ENCODE measurements at places on chromosomes 6 and 20.

DNA sequence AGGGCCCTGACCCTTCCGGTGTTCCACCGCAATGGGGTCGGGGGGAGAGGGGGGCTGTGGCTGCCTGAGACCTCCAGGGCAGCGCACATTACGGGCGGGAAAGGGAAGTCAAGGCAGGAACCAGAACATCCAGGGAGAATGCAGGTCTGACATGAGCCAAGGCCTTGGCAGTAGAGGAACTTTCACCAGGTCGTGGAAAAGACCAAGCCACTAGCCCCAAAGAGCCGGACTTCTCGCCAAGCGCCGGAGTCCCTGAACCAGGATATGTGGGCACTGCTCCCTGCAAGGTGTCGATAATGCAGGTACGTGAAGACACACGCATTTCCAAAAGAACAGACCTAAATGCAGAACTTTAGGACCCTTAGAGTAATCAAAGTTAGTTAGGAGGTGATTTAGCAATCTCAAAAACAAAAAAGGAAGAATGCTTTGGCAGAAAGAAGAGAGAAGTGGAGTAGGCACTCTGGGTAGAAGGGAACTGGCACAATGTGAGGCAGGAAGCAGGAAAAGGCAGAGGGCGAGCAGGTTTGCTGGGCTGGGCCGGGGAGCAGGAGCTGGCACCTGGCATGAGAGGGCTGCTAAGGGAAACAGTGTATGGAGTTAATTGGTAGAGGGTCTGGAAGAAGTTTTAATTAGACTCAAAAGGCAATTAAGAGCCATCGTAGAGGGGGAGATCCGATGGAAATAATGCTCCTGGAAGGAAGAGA is 14.3 kb downstream of the POU3F2 start:
- no peak overlapping the region for H3K4me3 ChIP-seq
- H3K4me1 ChIP-seq, result peaks cover 17% of the 10 kb centered on the region
- H3K27ac ChIP-seq, result no peak overlapping the region
- peaks cover 1% of the 10 kb centered on the region for H3K36me3 ChIP-seq
- DNase-seq, result no peak

DNA sequence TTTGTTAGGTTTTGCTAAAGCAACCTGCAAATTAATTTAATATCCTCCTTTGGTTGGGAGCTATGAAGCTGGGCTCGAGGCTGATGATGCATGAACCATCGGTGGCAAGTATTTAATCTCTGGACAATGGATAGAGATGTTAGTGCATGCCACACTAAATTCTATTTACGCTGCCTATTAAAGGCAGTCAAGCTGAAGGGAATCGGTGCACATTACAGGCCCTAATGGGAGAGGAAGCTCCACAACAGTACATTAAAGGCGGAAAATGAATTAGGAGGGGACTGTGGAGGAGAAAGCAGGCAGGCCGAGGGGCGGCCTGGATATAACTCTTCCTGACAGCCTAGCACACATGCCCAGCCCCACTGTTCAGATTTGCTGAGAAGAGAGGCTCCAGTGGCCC is 132.4 kb upstream of the MAFB start:
- H3K27me3 ChIP-seq, result peaks cover 26% of the 10 kb centered on the region
- H3K4me1 ChIP-seq, result no peaks in the 10 kb centered on the region
- DNase-seq, result no peak

DNA sequence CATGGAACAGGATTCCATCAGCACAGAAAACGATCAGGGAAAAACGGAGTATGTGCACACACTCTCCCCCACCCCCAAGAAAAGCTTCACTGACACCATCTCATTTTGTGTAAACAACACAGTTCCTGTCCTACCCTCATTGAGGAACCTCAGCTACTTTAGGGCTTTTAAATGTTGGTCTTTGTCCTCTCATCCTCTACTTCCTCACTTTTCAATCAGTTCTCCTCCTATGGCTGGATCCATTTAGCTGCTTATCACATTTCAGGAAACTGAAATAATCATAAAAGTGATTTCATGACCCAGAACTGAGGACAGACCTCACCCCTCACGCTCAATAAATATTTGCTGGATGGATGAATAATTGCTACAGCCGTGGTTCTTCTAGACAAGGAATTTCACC is 33.1 kb upstream of the PNRC1 start:
- no peaks in the 10 kb centered on the region for H3K27me3 ChIP-seq
- no peak overlapping the region for H3K4me3 ChIP-seq
- H3K4me1 ChIP-seq, result peaks cover 12% of the 10 kb centered on the region
- no peaks in the 10 kb centered on the region for H3K36me3 ChIP-seq
- DNase-seq, result no peak

DNA sequence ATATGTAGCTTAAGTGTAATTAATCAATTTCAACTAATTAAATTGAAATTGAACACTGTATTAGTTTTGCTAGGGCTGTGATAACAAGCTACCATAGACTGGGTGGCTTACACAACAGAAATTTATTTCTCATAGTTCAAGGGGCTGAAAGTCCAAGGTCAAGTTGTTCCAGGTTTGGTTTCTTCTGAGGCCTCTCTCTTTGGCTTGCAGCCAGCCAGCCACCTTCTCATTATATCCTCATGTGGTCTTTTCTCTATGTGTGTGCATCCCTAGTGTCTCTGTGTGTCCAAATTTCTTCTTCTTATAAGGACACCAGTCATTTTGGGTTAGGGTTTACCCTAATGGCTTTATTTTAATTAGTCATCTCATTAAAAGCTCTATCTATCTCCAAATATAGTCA is 611.7 kb downstream of the UTRN start:
- DNase-seq, result no peak
- H3K27ac ChIP-seq, result no peak overlapping the region
- peaks cover 6% of the 10 kb centered on the region for H3K27me3 ChIP-seq

DNA sequence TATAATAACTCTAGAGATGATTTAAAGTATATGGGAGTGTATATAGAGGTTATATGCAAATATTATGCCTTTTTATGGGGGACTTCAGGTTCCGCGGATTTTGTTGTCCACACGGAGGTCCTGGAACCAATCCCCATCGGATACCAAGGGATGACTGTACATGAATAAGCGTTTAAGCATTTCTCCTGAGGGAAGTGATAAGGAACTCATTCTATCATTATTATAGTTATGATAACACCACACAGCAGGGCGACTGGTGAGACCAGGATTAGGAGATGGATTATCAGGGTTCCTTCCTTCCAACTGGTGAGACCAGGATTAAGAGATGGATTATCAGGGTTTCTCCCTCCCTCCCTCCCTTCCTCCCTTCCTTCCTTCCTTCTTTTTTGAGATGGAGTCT is 6.6 kb downstream of the ECI2 start:
- DNase-seq, result no peak
- H3K4me1 ChIP-seq, result peaks cover 18% of the 10 kb centered on the region
- H3K27me3 ChIP-seq, result no peaks in the 10 kb centered on the region

- H3K4me1 ChIP-seq, result no peaks in the 10 kb centered on the region
- no peak for DNase-seq
- no peak overlapping the region for H3K4me3 ChIP-seq
- H3K27me3 ChIP-seq, result peaks cover 16% of the 10 kb centered on the region
- no peaks in the 10 kb centered on the region for H3K36me3 ChIP-seq
These were observed 13.3 kb upstream of the TDRD6 start for GRCh38 chr6:46674410-46674809.

- H3K27ac ChIP-seq, result no peak overlapping the region
- no peak for DNase-seq
These were observed 1153.3 kb upstream of the EYS start for GRCh38 chr6:66860328-66860727.

GRCh38 chr20:625360-625932 is 15.3 kb upstream of the TCF15 start:
- no peak overlapping the region for H3K27ac ChIP-seq
- no peak overlapping the region for H3K4me3 ChIP-seq
- H3K4me1 ChIP-seq, result no peaks in the 10 kb centered on the region
- DNase-seq, result no peak

DNA sequence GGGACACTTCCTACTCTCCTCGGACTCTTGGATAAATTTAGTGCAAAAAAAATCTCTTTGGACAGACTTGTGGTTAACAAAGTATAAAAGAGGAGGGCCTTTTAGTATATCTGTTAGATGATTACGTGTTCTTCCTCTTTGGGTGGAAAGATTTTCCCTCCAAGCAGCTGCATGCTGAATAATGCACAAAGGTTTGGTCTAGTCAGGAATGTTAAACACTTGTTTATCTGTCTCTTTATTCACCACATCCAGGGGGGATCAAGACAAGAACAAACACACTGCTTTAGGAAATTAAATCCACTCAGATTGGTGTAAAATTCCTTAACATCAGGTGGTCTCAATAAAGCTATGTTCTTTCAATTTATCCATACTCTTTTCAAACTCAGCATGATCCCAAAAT is 260.9 kb upstream of the CHD6 start:
- no peak overlapping the region for H3K4me3 ChIP-seq
- H3K27me3 ChIP-seq, result no peaks in the 10 kb centered on the region
- no peak overlapping the region for H3K27ac ChIP-seq
- H3K4me1 ChIP-seq, result no peaks in the 10 kb centered on the region
- no peaks in the 10 kb centered on the region for H3K36me3 ChIP-seq
- no peak for DNase-seq

DNA sequence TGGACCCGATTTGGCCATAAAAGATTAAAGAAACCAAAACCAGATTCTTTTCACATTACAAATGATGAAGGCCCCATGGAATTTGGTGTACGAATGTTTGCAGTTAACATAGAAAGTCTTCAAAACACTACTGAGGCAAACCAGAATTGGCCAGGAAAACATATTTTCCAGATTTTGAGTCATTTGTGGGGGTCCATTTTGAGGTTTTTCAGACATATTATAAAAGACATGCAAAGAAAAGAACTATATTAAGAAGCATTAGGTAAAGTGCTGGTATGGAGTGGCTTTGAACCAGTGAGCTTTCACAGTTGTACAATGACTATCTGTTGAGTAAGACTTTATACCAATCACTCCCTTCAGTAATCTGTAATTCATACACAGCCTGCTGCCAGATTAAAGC is 168.9 kb upstream of the COL21A1 start:
- no peaks in the 10 kb centered on the region for H3K27me3 ChIP-seq
- DNase-seq, result no peak
- H3K4me1 ChIP-seq, result no peaks in the 10 kb centered on the region
- H3K36me3 ChIP-seq, result no peaks in the 10 kb centered on the region
- H3K4me3 ChIP-seq, result no peak overlapping the region

GRCh38 chr20:63696306-63696627 is 185 bp upstream of the TNFRSF6B start:
- no peaks in the 10 kb centered on the region for H3K27me3 ChIP-seq
- DNase-seq, result no peak
- H3K36me3 ChIP-seq, result peaks cover 36% of the 10 kb centered on the region
- peaks cover 22% of the 10 kb centered on the region for H3K4me1 ChIP-seq
- no peak overlapping the region for H3K27ac ChIP-seq
- H3K4me3 ChIP-seq, result peak overlapping the region; percentile 25

- no peak overlapping the region for H3K27ac ChIP-seq
- H3K4me3 ChIP-seq, result no peak overlapping the region
- no peak for DNase-seq
- H3K36me3 ChIP-seq, result peaks cover 10% of the 10 kb centered on the region
These were observed 217.2 kb downstream of the BCAS1 start for GRCh38 chr20:53853111-53853713.

DNA sequence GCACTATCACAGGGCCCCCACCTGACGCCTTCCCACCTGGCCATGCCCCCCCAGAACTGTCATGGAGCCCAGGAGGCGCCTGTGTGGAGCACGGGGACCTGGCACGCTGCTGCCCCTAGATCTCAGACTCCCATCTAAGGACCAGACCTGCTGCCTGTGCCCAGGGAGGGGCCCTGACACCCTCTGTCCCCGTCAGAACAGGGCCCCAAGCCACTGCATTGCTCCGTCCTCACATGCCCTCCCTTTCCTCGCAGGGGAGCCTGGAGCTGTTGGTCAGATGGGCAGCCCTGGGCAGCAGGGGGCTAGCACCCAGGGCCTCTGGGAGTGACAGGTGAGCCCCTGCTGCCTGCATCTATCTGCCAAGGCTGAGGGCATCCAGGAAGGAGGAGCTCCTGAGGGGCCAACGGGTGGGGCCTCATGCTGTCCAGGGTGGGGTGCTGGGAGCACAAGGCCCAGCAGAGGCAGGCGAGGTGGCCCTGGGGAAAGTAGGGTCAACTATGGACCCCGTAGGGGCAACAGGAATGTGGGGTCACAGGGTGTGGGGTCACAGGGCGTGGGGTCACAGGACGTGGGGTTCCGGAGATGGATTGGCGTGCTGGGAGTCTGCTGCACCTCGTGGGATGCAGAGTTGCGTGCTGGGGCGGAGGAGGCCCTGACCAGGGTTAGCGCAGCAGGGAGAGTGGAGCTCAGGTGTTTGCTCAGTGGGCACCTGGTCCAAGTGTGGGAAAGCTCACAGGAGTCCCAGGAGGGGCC is 31.6 kb downstream of the CHRNA4 start:
- H3K27me3 ChIP-seq, result peaks cover 21% of the 10 kb centered on the region
- no peak for DNase-seq
- no peak overlapping the region for H3K4me3 ChIP-seq
- no peak overlapping the region for H3K27ac ChIP-seq
- no peaks in the 10 kb centered on the region for H3K36me3 ChIP-seq
- H3K4me1 ChIP-seq, result no peaks in the 10 kb centered on the region

- no peak overlapping the region for H3K4me3 ChIP-seq
- H3K27me3 ChIP-seq, result peaks cover 15% of the 10 kb centered on the region
- no peak overlapping the region for H3K27ac ChIP-seq
- no peaks in the 10 kb centered on the region for H3K4me1 ChIP-seq
These were observed 50.8 kb upstream of the SASH1 start for GRCh38 chr6:148291876-148292275.

DNA sequence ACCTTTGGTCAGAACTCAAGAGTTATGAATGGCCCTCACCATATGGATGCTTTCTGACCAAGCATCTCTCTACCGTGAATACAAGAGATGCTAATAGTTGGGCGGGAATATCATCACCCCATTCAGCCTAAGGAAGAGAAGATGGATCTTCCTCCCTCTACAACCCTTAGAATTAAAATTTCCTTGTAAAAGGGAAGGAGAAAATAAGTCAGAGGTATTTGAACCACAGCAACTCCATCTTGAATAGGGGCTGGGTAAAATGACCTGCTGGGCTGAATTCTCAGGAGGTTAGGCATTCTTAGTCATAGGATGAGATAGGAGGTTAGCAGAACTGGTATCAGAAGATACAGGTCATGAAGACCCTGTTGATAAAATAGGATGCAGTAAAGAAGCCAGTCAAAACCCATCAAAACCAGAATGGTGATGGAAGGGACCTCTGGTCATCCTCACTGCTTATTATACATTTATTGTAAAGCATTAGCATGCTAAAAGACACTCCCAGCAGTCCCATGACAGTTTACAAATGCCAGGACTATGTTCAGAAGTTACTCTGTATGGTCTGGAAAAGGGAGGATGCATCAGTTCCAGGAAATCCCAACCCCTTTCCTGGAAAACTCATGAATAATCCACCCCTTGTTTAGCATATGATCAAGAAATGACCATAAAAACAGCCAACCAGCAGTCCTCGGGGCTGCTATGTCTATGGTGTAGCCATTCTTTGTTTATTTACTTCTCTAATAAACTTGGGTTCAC is 101.2 kb downstream of the DTNBP1 start:
- H3K27ac ChIP-seq, result no peak overlapping the region
- H3K4me1 ChIP-seq, result peaks cover 15% of the 10 kb centered on the region
- H3K4me3 ChIP-seq, result no peak overlapping the region
- H3K36me3 ChIP-seq, result peaks cover 4% of the 10 kb centered on the region
- no peaks in the 10 kb centered on the region for H3K27me3 ChIP-seq
- no peak for DNase-seq
